ENCODE measurements at places on chromosomes 7 and 10.

- DNase-seq: no peak
These were observed 24.0 kb downstream of the MEOX2 start for GRCh38 chr7:15662451-15662850.

DNA sequence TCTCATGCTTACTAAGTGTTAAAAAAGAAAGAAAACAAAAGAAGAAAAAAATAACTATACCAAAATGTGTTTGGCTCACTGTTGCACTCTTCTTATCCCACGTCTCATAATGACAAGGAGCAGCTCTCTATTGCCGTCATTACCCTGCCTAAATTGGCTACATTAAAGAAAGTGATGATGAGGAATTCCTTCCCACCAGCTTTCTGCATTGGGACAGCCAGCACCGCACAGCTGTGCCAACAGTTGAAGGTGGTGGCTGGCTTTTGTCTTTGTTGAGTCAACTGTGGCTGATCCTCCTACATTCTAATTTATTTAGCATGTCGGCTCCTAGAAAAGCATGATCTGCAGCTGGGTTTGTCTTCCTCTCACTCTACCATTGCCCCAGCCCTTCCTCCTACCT, 751.8 kb downstream of the KCNMA1 start:
- DNase-seq: no peak

- no peak for DNase-seq
These were observed 90.5 kb upstream of the CSTF2T start for GRCh38 chr10:51789903-51790302.

GRCh38 chr10:64014281-64014680, 493.1 kb downstream of the REEP3 start:
- no peak for DNase-seq

DNA sequence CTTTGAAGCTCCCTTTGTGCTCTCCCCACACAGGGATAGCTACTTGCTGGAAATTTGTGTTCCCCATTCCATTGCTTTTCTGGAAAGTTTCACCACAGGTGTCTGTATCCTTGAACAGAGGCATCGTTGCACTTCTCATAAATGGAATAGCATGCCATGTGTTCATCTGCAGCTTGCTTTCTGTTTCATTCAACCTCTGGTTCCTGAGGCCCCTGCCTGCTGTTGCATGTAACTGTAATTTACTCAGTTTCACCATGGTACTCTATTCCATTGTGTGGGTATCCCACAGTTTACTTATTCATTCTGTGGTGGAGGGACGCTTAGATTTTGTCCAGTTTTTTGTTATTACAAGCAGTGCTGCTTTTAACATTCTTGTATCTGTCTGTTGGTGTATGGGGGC, 32.0 kb downstream of the EEPD1 start:
- DNase-seq: no peak

DNA sequence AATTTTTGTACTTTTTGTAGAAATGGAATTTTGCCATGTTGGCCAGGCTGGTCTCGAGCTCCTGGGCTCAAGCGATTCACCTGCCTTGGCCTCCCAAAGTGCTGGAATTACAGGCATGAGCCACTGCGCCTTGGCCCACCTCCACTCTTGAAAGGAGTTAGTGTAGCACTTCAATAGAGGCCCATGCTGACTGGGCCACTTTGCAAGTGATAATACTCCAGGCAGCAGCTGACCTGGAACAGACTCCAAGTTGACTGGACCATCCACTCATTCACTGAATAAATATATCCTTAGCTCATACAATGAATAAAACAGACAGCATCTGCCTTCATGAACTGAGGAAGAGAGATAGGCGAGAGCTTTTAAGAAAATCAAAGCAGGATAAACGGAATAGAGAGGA, 14.7 kb downstream of the CPVL start:
- DNase-seq: no peak

- DNase-seq: no peak
These were observed 202.7 kb downstream of the FAM107B start for GRCh38 chr10:14571866-14572507.

DNA sequence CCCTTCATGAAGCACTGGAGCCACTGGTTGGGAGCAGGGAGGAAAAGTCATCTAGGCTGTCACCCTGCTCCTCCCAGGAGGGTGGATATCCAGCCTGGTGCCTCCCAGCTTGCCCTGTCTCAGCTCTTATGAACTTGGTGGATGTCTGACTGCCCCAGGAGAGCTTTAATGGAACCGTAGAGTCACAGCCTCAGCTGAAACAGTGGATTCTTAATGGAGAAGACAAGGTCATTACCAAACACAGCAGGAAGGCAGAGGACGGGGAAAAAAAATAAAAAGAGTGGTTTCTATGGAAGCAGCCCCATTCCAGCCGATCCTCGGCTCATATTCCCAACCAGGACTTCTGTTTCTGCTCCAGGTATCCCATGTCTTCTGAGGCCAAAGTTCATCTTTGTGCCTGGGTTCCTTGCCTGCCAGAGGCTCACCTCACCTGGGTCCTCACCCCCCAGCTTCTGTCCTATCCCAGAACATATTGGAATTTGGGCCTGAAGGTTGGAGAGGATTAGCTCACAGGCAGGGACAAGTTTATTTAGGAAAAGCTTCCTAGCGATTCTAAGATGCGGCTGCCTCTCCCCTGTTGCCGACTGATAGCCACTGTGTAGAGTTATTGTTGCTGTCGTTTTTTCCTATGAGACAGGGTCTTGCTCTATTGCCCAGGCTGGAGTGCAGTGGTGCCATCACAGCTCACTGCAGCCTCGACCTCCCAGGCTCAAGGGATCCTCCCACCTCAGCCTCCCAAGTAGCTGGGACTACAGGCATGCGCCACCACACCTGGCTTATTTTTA, 15.6 kb downstream of the CCL26 start:
- DNase-seq: no peak

DNA sequence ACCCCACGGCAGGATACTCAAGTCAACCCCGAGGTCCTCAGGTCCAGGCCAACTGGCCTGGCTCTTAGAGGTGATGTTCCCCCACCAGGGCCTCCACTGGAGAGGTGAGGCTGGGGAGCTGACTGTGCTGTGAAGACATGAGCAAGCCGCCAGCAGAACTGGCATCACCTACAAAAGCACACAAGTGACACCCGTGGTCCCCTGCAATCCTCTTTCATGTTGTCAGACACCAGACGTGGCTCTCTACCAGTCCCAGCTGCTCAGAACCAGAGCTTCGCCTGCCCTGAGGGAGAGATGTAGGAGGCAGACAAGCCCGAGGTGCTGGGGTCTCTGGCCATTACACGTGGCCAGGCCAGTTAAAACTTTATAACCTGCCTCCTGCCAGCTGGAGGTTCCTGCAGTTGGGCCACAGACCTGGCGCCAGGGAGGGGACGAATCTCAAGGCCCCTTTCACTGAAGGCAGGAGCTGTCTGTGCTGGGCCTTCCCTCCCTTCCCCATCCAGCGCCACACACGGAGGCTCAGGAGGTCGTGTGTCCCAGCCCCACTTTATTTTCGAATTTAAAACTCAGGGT, 2.2 kb downstream of the COMTD1 start:
- DNase-seq: no peak

DNA sequence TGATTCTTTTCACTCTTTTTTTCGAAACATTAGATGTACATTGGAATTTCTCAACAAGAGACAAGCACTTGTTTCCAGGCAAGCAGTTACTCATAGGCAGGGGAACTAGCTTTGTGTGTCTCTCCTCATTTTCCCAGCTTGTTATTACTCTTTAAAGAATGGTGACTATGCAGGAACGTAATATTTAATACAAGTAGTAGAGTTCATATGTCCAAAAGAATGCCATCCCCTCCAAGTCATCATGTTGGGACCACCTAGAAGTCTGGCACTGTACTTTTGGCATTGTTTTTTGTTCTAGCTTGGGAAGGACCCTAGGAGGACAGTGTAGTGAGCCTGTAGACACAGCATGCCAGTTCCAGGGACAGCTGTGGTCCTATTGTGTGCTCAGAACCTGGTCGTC, 650.7 kb downstream of the INHBA start:
- DNase-seq: no peak

DNA sequence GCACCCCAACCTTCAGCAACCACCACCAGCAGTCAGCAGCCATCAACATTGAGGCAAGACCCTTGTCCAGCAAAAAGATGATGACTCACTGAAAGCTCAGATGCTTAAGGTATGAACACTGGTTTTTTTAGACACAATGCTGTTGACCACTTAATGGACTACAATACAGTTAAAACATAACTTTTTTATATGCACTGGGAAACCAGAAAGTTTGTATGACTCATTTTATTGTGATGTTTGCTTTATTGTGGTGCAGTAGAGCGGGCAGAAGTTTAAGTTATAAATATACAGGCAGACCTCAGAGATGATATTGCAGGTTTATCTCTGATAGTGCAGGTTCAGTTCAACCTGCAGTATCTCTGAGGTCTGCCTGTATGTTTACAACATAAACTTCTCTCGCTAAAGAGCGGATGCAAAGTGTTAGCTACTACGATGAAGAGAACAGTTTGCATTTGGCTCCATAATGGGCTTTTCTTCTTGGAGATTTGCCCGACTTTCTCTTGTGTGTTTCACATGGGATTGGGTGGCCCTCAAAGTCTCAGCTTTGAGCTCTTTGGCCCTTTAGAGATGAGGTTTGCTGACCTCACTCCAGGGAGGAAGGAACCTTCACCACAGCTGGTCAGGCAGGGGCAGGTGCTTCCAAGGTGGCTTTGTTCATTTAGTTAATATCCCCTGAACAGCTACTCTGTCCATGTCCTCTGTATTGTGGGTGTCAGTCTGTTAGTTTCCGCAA, 84.4 kb upstream of the SHH start:
- DNase-seq: no peak

GRCh38 chr7:121069346-121070100, 81.0 kb downstream of the CPED1 start:
- no peak for DNase-seq

DNA sequence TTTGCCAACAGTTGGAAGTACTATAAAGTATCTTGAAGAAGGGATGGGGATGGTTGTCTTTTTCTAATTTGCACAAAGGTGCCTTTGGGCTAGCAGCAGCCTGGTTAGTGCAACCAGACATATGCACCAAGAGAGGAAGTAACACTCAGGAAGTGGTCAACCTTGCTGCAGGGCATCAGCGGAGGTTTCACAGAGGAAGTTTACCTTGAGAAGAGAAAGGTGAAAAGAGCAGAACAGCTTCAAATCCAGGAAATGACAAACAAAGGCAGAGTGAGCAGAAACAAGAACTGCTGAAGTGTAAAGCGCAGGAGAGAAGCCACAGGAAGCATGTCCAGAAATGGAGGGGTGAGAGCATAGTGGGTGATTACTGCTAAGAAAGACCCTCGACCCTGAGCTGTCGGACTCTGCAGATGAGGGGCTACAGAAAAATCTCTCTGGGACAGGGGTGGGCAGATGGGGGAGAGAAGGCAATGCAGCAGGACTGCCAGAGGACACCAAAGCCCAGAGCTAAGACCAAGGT, 66.9 kb downstream of the STK17A start:
- no peak for DNase-seq

DNA sequence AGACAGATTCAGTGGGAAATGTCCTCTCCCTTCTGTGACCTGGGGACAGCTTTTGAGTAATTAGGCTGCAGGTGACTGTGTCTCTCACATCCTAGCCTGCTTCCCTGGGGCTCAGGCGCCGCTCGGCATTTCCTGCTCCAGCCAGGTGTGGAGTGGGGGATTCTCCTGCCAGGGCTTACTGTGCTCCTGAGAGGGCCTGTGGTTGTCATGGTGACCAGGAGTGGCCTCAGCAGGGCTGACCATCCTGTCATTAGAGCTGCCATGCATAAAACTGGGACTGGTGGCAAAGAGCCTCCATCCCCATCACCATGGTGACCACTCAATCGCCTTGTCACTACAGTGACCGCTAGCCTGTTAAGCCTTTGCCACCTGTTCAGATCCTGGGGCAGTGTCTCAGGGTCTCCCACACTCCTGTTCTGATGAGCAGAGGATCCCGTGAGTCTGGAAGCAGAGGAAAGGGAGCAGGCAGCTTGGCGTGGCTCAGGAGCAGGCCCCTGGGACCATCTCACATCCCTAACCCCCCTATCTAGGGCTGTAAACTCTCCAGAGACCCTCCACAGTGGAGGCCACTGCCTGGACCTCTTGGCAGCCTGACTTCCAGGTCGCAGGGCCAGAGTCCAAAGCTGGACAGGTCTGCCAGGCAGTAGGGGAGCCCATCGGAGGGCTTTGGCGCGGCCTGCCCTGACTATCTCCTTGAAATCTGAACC, at the start of gene GCK:
TSS of gene GCK (minus strand) at position 154 of the 707 bp plus-strand sequence. CDS start 486 bp downstream, outside the sequence.
- DNase-seq: no peak

GRCh38 chr7:133601617-133602016, 348.7 kb downstream of the EXOC4 start:
- DNase-seq: no peak

- no peak for DNase-seq
These were observed 21.6 kb upstream of the DRGX start for GRCh38 chr10:49417311-49418052.

DNA sequence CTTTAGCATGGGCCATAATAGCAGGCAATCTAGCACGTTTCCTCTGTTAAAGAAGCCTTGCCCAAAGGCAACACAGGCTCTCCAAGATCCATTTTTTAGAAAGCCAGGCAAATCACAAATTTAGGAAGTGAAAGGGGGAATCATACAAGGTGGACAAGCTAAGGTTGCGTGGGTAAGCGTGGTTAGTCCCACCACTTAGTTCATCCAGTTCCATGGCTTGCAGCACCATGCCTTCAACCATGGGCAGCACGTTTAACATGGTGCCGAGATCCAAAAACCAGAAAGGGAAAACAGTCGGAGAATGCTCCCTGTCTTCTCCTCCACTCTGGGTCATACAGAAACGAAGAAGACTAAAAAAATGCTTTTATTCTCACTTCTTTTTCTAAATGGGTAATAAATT, 234.4 kb upstream of the IMMP2L start:
- no peak for DNase-seq

DNA sequence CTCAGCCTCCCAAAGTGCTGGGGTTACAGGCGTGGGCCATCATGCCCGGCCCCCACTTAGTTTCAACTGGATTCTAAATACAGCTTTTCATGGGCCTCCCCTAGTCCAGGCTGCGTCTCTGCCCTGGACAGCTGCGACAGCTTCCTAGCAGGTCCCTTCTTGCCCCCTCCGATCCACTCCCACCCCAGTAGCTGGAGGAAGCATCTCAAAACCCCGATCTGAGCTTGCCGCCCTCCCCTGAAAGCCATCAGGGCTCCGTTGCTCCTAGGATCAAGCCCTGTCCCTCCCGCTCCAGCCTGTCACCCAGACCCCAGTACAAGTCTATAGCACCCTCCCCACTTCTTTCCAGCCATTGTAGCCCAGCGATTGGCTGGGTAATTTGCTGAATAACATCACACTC, 64.5 kb downstream of the VWA2 start:
- no peak for DNase-seq

DNA sequence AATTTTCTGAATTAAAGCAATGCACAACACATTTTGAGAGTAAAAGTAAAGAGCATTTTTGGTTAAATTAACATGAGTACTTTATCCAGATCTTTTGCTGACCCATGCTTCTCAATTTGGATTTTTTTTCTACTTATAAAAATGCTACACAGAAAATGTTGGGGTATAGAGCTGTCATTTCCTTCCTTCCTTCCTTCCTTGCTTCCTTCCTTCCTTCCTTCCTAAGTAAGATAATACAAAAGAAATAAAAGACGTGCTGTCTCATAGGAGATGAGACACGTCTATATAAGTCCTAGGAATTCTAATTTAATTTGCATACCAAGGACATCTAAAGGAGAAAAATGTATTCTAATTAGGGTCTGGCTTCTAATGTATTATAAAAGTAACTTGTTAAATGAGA, 31.0 kb upstream of the CAV2 start:
- no peak for DNase-seq

- DNase-seq: no peak
These were observed 56.4 kb downstream of the ICA1 start for GRCh38 chr7:8205537-8205936.

- DNase-seq: peak; percentile 66
These were observed 24.1 kb downstream of the PDLIM1 start for GRCh38 chr10:95266674-95267095.

Measured in hepatic stellate cell (primary cell).